ENCODE measurements at places on chromosomes 5 and 9. TPM values are rescaled to one million over a fixed set of nuclear protein-coding genes. Genes with fewer than 3 reads are reported as not detected.
A peak's percentile ranks its signal among the peaks of the same experiment; 100 is the strongest.

DNA sequence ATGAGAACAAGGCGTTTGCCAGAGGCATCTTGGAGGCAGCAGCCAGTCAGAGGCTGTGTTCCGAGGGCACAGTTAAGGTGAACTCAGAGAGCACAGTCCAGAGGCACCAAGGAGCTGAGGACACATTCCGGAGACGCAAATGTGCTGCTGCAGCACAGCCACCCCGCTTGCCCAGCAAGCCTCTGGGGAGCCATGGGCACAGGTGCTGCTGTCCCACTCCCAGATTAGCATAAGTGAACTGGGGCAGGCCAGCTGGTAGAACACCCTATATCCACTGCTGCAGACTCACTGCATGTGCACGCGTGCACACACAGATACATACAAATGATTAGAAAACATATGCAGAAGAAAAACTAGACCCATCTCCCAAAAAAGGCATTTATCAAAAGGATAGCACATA, 164.5 kb downstream of the EBF1 start:
- DNase-seq, result no peak

DNA sequence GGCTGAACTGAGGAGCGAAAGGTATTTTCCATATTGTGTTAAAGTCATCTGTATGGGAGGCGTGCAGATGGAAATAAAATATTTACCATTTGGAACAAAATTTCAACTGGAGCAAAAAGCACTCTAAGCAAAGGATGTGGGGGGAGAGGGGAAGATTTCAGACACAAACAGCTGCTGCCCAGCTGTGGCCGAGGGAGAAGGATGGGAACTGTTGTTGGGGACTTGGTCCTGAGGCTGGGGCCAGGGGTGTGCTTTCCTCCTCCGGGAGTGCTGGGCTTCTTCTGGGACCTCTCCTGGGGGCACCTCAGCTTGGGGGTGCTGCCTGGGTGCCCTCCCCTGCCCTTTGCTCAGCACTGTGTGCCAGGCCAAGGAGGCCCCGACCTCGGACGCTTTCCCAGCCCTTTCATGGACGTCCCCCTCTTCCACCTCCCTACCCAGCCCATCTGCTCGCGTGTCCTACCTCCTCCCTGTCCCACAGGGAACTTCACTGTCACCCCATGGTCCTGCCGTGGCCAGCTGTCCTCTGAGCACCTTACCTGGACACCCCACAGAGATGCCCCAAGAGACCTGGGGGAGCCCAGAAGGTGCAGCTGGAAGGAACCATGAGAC, 101.9 kb upstream of the COL5A1 start:
- DNase-seq, result no peak

GRCh38 chr9:133347515-133347984, 381 bp downstream of the MED22 start:
- DNase-seq, result no peak

DNA sequence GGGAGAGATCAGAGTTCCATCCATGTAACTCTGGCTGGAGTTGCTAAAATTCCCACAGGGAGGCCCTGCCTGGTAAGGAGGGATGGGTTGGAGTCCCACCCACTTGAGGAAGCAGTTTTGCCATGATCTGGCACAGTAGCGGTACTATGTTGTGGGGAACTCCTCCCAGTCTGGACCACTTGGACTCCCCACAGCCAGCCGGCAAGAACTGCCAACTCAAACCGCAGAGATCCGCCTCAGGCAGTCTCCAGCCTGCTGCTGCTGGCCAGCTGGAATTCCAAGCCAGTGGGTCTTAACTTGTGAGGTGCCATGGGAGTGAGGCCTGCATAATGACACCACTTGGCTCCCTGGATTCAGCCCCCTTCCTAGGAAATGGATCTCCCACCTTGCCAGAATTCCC, 151.9 kb downstream of the NDUFS4 start:
- DNase-seq, result no peak

DNA sequence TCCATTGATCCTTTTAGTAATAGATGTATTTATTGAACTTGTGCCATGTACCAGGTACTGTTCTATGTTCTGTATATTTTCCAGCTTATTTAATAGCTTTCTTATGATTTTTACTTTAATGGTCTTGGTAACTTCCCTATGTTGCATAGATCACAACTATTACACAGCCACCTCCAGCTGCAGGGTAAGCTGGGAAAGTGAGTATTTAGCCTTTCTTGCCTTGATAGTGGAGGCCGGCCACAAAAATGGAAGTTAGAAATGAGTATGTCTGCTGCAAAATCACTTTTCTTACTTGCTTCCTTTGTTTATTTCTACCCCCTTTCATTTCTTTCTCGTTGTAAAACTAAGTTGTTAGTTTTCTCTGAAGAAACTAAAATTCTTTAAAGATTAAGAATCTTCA, 43.1 kb upstream of the ANKDD1B start:
- DNase-seq, result no peak

DNA sequence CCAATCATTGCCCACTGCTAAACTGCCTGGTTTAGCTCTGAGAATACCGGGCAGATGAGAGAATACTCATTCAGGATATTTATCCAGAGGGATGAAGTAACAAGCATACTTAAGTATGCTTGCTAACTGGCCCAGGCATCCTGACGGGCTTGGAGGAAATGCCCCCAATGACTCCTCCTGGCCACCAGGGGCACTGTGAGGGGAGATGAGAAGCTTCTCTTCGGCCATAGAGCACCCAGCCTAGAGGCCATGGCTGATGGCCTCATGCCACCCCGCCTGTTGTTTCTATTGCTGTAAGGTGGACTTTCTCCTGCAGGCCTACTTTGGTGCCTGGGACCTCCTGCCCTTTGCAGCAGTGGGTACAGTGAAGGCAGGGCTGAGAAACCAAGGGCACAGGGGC, 134.5 kb upstream of the FSTL4 start:
- DNase-seq, result no peak

Gene GZMA
- total RNA-seq, result 0.52 TPM

- DNase-seq, result no peak
These were observed 88.6 kb downstream of the GDNF start for GRCh38 chr5:37751227-37751626.

Gene IFNB1
- total RNA-seq, result not detected

GRCh38 chr5:139705191-139705590, 57.0 kb downstream of the CXXC5 start:
- DNase-seq, result no peak

Gene BRINP1
- total RNA-seq, result 57.1 TPM

Gene ZNF608
- 22.8 TPM for total RNA-seq

- no peak for DNase-seq
These were observed 12.4 kb downstream of the ZNF474 start for GRCh38 chr5:122141751-122142150.

Gene SPATA31E1
- not detected for total RNA-seq

Gene KIF2A
- total RNA-seq, result 94.3 TPM

- DNase-seq, result no peak
These were observed 283.4 kb downstream of the PRELID2 start for GRCh38 chr5:145551714-145552113.

GRCh38 chr5:76460104-76460503, 57.0 kb downstream of the IQGAP2 start:
- no peak for DNase-seq

DNA sequence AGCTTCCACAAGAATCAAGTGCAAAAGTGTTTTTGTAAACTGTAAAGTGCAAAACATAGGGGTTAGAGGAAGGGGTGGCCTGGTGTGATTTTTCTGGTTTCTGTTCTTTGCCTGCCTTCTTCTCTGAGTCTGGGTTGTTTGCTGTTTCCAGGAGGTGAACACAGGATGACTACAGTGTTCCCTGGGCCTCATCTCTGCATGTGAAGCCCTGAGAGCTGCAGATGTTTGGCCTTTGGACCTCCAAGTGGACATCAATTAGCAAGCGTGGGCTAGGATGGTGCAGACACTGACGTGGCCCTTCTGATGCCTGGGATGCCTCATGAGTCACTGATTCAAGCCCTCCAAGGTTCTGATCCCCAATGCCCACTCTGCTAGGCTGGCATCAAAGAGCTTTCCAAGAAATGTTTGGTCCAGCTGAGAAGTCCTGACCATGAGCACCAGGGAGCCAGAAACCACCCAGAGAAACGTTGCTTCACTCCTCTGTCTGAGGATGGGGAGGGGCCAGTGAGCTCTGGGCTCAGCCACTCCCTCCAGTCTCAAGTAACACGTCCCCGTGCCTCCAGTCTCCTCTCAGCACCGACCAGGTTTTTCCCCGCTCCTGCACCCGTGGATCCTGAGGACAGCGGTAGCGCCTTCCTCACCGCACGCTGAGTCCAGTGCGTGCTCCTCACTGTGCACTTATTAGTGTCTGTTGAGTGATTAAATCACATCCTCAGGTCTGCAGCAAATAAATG, 7.6 kb downstream of the IL9 start:
- DNase-seq, result no peak

- DNase-seq, result no peak
These were observed 4.9 kb upstream of the KCNIP1 start for GRCh38 chr5:170498811-170499351.

- no peak for DNase-seq
These were observed 458.3 kb downstream of the AGTPBP1 start for GRCh38 chr9:85283421-85283820.

DNA sequence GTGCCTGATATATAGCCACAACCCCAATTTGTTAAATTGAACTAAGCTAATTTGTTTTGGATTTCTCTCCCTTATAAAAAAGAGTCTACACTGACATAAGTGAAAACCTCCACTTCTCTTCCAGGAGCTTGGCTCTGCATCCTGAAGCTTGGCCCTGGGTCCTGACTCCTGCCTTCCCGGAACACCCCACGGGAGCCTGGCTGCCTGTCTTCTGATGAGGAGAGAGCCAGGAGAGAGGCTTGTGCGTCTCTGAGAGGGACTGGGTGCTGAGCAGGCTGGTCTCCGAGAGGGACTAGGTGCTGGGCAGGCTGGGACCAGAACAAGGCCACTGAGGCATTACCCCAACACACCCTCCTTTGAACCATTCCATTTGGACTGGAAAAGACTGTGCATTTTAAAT, 6.5 kb upstream of the PTGES start:
- DNase-seq, result no peak

DNA sequence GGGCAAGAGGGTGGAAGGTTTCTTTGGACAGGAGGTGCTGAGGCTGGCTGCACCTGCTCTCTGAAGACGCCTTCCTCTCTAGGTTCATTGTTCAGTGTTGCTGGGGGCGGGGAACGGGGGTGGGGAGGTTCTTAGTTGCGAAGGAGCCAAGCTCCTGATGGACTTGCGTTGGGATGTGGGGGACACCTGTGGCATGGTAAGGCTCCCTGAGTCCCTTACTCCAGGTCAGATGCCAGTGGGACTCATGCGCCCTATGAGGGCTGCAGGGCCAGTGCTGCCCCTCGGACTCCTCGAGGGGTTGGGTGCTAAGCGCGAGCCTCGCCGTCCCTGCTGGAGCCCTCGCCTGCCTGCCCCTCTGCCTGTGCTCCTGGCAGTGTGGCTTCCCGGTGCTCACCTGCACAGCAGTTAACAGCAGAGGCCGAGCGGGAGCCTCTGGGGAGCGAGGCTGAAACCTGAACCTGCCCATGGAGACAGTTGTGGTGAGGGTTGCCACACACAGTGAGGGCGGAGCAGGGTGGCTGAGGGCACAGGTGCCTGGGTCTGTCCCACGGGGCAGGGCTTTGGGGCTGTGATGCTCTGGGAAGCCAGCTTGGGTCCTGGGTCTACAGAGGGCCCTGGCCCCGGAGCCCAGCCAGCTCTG, 5.5 kb downstream of the RNU6ATAC start:
- DNase-seq, result no peak

GRCh38 chr5:132064738-132065331, 4.4 kb downstream of the IL3 start:
- peak; percentile 65 for DNase-seq

Gene SKP2
- 18.9 TPM for total RNA-seq

Gene IRX1
- not detected for total RNA-seq

Gene NUTM2G
- total RNA-seq, result not detected

DNA sequence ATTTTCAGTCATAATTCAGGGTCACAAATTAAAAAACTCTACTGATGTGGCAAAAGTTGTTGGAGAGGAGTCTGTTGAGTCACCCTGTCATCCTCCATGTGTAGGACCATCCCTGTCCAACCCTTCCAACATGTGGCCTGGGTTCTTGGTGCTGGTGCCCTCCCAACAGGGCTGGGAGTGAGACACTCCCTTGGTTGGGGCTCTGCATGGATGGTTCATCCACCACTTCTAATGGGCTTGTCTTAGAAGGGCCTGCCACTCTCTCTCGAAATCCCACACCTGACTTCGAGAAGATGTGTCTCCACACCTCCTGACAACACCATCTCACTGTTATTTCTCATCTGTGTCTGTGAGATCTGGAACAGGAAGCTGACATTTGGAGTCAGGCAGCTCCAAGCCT, 312.2 kb upstream of the IRX4 start:
- no peak for DNase-seq

Gene FBXL17
- 68.2 TPM for total RNA-seq

DNA sequence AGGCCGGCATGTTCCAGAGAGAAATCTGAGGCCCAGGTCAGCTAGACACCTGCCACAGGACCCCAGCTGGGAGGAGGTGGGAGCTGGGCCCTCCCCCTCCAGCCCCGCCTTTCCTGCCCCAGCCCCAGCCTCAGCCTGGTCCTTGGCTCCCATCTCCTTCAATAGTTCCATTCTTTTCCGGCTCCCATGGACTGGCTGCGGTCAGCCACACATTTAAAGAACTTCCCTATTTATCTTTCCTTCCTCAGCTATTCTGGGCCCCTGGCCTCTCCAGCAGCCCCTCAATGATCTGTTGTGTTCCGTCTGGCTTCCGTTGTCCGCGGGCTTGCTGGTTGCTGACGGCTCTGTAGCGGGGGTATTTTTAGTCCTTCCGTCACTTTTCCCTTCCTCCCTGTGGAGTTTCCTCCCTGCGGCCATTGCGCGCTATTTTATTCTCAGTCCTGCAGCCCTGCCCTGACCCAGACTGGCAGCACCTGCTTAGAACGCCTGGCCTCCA, 73.8 kb downstream of the AMBP start:
- DNase-seq, result no peak

Gene BARHL1
- total RNA-seq, result not detected

DNA sequence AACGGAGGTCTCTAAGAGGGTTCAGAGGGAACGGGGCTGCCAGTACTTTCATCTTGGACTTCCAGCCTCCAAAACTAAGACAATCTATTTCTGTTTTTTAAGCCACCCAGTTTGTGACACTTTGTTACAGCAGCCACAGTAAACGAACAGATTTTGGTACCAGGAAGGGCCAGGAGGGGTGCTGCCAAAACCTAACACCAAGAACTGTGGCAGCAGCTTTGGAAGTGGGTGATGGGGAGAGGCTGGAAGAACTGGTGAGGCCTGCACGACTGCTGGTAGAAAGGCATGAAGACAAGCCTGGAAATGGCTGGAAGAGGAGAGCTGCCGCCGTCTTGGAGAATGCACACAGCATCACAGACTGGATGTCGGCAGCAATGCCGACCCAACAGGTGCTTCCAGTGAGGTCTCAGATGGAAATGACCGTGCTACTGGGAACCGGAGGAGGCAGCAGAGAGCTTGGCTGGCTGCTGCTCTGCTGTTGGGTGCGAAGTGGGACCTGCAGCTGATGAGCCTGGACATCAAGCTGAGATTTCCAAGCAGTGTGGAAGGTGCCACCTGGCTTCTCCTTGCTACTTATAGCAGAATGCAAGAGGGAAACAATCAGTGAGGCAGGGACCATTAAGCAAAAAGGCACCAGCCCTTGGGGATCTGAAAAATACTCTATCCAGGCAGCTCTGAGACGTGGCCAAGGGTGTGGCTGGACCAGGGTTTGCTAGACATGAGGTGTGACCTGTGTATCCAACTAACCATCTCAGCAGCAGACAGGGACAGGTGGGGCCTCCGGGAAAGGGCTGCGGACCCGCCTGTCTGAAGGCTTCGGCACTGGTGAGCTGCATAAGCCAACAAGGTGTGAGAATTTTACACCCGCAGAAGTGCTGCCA, 4.7 kb upstream of the TMEM210 start:
- peak; percentile 72 for DNase-seq

GRCh38 chr9:121645003-121645402, 6.4 kb upstream of the DAB2IP start:
- no peak for DNase-seq

GRCh38 chr5:10596310-10596703, 32.4 kb downstream of the ANKRD33B start:
- no peak for DNase-seq

Data from dorsolateral prefrontal cortex (tissue), 122 donors.